ENCODE measurements at places on chromosomes 5 and 9.
A peak's percentile ranks its signal among the peaks of the same experiment; 100 is the strongest.

DNA sequence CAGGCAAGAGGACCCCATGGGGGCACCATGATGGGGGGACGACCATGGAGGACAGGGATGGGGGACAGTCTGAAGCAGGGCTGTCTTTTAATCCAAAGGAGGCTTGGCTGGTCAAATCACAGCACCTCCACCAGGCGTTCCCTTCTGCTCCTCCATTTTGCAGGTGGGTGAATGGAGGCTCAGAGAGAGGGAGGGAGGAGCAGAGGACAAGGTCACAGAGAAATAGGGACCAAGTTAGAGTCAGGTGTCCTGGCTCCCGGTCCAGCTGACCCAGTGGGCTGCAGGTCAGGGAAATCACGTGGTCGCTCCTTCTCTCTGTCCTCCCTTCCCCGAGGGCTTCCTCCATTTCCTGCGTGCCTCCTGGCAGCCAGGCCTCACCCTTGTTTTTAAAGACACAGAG lies 156.4 kb upstream of the SMIM23 start:
- DNase-seq = no peak

DNA sequence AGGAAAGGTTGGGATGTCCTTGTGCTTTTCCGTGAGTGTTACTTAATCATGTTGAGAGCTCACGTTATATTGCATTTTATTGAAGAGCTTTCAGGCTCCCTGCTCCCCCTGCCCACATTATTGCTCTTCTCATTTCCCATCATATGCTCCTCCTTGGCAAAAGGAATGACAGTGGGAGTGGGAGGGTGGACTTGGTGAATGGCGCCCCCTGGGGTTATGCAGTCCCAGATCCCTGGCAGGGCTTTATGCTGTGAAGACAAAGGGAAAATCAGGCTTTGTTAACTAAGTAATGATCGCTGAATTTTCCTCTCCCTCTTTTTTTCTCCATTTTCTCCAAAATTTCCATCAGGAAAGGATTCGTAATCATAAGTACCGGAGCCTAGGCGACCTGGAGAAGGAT lies 166.6 kb downstream of the SMARCA2 start:
- peak; percentile 64 for DNase-seq

DNA sequence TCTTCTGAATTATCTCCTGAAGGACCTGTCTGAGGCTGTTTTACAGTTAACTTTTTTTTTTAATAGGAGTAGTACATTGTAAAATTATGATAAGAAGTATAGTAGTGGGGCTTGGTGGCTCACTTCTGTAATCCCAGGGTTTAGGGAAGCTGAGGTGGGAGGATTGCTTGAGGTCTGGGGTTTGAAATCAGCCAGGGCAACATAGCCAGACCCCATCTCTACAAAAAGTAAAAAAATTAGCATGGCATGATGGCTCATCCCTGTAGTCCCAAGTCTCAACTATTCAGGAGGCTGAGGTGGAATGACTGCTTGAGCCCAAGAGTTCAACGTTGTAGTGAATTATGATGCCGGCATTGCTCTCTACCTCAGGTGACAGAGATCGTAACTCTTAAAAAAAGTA lies 7.0 kb downstream of the IPO11 start:
- DNase-seq = no peak

DNA sequence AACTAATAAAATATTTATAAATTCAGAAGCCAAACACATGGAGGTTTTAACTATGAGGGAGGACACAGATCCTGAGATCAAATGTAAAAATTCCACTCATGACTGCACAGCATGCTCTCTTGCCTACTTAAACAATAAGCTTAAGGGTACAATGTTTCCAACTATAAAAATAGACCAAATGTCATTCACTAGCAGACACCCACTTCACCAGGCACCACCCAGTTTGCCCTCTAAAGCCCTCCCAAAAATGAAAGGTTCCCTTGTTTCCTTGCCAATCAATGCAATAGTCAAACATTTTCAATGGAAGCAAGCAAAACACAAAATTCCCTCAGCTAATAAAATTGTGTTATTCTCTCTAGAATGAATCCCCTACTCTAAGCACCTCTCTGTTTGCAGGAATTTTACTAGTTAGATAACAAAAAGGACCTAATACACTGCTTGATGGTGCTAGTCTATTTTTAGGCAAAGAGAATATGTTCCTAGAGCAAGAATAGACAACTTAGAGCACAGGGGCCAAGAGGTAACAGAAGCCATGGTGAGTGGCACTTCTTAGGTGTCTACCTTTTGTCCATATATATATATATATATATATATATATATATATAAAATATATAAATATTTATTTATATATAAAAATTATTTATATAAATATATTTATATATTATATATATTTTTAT lies 135.3 kb downstream of the HOMER1 start:
- DNase-seq = no peak

DNA sequence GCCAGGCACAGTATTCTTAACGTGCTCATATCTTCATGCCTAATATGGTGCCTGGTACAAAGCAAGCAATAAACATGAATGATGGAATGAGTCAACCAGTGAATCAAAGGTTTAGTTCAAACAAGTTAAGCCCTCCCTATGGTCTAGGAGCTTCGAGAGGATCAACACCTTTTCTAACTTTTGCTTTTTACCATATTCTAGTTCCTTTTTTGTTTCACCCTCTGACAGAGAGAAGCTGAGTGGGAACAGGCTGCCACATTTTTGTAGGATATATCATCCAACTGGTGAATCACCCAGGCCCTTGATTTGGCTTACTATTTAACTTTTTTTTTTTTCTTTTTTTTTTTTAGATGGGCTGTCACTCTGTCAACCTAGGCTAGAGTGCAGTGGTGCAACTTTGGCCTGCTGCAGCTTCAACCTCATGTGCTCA lies 39.3 kb upstream of the TNC start:
- DNase-seq = no peak

GRCh38 chr5:173907284-173907683 lies 19.1 kb downstream of the CPEB4 start:
- no peak for DNase-seq

GRCh38 chr9:109880276-109881169 lies 100.5 kb downstream of the PALM2AKAP2 start:
- DNase-seq = peak; percentile 65

- no peak for DNase-seq
Observed at GRCh38 chr5:44935262-44935661, 126.5 kb downstream of the MRPS30 start.

- no peak for DNase-seq
Observed at GRCh38 chr9:107721705-107722245, 232.2 kb upstream of the KLF4 start.

- DNase-seq = no peak
Observed at GRCh38 chr9:78047106-78047505, 15.5 kb upstream of the GNAQ start.

DNA sequence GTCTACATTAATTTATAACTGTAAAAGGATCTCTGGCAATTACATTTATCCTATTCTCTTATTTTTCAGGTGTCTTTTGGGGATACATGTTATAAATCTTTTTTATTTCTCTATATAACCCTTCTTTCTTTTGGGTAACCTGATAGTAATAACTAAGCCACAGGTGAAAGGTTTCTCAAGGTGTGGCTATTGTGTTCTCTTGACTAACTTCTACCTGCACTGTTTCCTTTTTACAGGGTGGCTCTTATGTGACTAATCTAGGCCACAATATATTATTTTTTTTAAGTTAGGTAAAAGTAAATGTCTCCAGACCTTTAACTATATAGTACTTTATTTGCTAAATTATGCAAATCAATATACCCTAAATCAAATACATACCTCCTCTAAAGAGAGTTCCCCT lies 193.2 kb downstream of the EFNA5 start:
- no peak for DNase-seq

DNA sequence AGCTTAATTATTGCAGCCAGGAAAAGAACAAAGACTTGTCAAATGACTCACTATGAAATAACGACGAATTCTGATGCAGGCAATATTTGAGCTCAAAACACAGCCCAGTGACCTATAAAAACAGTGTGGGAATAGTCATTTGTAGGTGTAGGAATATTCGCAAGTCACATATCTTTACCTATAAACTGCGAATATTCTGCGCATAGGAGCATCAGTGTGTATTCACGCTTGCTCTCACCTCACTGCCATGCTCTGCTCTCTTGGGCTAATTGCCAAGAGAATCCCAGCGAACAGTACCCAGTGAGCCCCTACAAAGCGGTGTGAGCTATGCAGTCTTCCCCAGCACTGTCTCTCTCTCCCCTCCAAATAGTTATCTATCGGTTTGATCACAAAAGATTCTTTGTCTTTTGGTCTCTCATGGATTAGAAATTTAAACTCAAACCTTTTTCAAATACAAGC lies 74.2 kb downstream of the ST8SIA4 start:
- DNase-seq = no peak

- no peak for DNase-seq
Observed at GRCh38 chr9:87855061-87855460, 27.6 kb upstream of the SPATA31E1 start.

DNA sequence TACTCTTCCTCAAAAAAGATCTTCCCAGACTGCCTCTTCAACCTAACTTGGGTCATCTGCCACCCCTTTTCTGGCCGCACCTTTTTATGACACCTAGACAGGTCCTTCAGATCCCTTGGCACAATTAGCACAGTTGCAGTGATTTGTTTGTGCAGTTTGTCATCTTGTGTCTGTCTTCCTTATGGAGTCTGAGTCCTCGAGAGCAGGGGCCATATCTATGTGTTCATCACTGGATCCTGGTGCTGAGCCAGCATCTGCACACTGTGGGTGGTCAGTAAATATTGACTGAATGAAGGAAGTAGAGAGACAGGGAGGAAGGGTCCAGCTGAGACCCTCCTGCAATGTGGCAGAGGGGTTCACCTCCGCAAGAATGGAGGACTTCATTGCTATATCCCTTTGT lies 14.4 kb downstream of the ERGIC1 start:
- DNase-seq = no peak

GRCh38 chr5:76662521-76662920 lies 39.3 kb upstream of the F2RL2 start:
- DNase-seq = peak; percentile 33

DNA sequence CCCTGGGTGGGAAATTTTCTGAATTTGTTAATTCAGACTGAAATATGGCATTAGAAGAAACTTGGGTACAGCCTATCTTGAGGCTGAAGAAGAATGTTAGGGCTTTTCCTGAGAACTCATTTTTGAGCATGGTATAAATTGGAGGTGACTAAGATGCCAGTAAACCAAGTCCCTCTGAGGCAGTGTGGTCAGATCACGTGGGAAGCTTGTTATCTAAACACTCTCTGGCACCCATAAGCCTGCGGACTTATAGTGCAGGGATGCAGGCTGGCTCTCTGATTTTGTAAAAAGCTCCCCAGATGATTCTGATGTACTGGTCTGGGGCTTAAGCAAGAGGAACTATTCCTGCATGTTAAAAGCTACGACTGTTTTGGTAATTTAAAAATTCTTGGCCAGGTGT lies 34.3 kb downstream of the MTMR12 start:
- peak; percentile 85 for DNase-seq

DNA sequence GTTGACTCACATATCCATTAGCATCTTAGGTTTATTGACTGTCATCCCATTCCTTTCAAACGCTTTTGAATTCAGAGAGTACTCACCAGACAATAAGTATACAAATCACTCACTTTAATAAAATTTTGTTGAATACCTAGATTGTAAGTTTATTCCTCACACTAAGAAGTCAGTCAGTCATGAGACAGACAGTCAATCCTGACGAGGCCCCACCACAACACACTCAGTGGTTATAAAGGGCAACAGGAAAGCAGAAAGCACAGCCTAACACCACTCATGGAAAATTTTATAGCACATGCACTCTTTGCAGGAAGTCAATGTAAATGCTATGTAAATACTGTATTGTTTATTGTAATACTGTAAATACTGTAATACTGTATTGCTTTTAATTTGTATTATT lies 176.3 kb upstream of the PTGER4 start:
- no peak for DNase-seq

DNA sequence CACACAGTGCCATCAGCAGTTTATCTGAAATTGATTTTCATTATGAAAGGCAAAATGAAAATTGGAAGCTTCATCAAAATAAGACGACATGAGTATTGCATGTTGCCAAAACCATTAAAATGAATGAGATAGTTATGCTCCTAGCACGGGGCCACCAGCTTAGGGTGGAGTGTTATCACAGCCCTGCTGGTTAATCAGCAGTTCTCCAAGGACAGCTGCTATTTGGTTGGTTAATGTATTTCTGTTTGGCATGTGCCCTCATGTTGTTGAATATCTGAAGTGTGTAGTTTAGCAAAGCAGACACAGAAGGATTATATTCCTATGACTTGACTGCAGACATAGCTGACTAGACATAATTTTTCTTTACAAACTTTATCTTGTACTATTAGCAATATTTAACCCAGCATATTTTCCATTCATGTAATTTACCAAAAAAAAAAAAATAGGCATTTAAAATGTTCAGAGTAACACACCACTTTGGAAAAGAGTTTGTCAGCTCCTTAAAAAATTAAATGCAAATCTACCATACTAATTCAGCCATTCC lies 98.6 kb upstream of the PIK3R1 start:
- peak; percentile 61 for DNase-seq

GRCh38 chr9:7976167-7976755 lies 176.7 kb upstream of the DMAC1 start:
- DNase-seq = peak; percentile 92

- DNase-seq = peak; percentile 16
Observed at GRCh38 chr5:72355706-72356299, 35.6 kb downstream of the PTCD2 start.

GRCh38 chr9:136302527-136302926 lies 1.4 kb downstream of the CCDC187 start:
- no peak for DNase-seq

DNA sequence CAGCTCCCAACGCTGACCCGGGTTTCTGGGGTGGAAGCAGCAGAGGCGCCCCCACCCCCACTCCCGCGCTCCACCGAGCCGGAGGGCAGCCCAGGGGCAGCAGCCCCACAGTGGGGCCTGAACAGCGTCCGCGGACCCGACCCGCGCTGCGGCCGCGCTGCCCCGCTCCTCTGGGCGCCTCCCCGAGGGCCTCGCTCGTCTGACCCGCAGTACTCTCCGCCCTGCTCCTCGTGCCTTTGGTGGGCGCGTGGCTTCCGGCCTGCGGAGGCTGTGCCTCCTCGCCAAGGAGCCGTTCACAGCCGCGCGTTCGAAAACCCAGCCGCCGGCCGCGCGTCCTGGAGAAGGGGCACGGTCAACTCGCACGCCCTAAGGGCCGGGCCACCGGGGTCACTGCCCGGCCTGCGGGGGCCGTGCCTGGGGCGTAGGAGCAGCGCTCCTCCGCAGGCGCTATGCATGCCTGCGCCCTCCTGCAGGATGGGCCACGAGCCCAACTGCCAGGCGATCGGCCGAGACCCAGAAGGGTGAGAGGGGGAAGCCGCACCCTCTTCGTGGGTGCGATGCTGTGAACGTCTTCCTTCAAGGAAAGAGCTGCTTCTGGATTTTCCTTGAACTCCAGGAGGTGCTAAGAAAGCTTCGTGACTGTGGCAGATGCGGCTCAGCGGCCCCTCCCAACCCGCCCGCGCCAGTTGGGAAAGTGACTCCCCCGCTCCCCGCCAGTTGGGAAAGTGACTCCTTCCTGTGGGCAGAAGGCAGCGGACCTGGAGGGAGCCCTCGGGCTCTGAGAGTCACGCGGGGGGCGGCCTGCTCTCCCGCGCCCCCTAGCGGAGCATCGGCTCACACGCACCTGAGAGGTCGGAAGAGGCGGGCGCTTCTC lies 82.7 kb downstream of the HSD17B3 start:
- DNase-seq = peak; percentile 39

DNA sequence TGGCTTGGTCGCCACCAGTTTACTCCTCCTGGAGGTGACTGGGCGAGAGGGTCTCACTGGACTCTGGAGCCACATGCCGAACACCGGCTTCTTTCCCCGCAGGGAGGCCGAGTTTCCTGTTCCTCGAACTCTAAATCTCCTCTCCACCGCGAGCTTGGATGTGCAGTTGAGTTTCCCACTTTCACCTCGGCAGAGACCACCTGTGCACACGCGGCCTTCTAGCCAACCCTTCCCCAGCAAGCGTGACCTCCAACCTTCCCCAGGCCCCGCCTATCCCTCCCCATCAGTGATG lies 380.1 kb downstream of the IRX2 start:
- DNase-seq = no peak
